Cardiac muscle cell (in vitro differentiated cells and primary cell): ENCODE measurements at places on chromosomes 5 and 9.

- DNase-seq, result no peak
Measured at GRCh38 chr9:99222416-99223270, 561 bp downstream of the SEC61B start.

GRCh38 chr9:99221266-99221620 lies 499 bp downstream of the ALG2 start:
- no peak for DNase-seq

- DNase-seq, result no peak
Measured at GRCh38 chr9:114122136-114123027, 23.3 kb upstream of the KIF12 start.

DNA sequence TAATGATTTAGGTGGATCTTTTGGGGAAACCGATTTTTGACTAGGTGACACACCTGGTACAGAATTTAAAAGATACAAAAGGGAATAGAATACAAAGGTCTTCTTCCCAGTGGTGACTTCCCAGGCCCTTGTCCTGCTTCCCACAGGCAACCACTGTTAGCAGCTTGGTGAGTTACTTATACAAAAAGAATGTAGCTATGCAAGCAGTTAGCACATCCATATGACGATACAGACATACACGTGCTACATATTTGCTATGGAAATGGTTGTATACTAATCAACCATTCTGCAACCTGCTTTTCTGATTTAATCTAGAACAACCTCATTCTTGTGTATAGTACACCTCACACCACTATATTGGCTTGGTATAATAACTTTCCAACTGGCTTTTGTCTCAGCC lies 51.0 kb downstream of the OTULIN start:
- no peak for DNase-seq

- DNase-seq, result no peak
Measured at GRCh38 chr9:2390028-2390427, 231.6 kb upstream of the VLDLR start.

GRCh38 chr9:33452828-33453271 lies 5.5 kb upstream of the AQP3 start:
- peak; percentile 88 for DNase-seq

DNA sequence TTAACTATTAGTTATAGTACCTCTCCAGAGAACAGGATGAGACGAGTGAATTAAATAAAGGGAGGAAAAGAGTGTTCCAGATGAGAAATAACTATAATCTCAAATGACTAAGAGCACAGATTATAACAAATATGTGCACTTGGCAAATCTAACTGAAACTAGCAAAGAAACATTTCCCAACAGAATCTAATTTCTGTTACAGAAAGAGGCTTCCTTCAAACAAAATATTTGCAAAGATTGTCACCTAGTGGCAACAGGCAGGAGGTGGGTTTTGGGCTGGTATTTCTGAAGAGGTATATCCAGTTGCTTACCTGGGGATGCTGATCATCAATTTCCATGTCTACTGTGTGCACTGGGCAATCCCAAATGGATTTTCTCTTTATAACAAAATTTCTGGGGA lies 5.6 kb upstream of the SPDL1 start:
- peak; percentile 17 for DNase-seq
